ENCODE measurements at places on chromosomes 6 and 20.

GRCh38 chr6:24799541-24799915, 811 bp upstream of the ARMH2 start:
- no peak for DNase-seq

DNA sequence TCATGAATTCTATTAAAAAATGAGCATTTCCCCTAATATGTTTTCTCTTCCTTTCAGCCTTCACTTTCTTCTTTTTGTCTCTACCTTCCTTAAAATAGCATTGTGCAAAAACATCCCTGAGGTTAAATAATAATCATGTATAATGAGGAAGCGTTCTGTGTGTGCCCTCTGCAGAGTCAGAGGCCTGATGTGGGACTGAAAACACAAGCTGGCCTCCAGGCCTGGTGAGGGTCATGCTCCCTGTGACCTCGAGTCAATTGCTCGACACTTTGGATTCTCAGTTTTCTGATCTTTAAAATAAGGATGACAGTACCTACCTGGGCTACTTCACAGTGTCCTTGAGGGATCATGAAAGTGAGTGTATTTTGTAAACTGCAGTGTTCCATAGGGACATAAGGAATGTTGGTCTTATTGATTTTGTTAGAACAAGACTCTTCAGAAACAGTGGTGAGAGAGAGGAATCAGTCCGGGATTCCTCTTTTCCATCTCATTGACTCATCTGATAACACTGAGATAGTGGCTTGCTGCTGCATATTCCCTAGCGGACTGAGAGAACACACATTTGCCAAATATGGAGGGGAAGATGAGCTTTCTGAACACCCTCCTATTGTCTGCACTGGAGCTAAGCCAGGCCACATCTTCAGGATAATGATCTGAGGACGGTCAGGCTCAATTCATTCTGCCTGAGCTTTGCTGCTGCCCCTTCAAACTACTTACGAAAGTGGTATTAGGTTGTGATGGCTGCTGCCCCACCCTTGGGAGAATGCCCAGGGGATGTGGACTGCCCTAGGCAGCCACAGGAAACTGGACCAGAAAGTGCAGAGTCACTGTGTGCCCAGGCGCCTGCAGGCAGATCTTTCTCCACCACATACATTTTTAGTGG, 39.6 kb upstream of the PDE7B start:
- no peak for DNase-seq

GRCh38 chr6:104473021-104473429, 386.7 kb downstream of the HACE1 start:
- DNase-seq = no peak

DNA sequence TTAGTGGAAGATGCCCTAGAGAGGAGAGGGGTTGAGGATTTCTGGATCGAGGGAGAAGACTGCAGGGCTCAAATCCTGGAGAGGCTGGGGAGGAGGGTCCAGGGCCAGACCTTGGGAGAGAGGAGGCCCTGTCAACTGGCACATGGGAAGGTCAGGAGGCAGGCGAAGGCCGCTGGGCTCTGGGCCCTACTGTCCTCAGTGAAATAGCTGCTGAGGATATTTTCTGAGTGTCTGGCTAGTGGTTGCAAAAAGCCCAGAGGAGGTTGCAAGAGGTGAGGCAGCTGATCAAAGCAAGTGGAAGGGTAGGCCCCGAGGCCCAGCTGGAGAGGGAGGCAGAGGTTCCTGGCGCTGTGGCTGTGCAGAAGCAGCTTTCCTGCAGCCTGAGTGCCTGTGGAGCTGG, 103.4 kb upstream of the MLN start:
- DNase-seq = no peak

DNA sequence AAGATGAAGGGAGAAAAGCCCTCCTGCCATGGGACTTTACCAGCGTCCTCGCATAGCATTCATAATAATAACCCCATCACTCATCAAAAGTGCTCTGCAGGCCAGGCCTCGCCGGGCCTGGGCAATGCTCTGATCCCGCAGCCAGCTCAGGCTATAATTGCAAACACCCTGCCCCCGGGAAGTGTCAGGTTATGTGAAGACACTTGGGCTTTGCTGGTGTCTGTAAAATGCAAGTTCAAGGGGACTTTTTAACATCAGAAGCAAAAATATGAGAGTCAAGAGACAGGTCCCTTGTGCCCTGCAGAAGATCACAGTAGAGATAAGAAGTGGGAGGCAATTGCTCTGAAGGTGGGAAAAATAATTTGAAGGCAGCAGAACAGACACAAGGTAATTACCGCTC, 381.0 kb downstream of the MAFB start:
- no peak for DNase-seq

DNA sequence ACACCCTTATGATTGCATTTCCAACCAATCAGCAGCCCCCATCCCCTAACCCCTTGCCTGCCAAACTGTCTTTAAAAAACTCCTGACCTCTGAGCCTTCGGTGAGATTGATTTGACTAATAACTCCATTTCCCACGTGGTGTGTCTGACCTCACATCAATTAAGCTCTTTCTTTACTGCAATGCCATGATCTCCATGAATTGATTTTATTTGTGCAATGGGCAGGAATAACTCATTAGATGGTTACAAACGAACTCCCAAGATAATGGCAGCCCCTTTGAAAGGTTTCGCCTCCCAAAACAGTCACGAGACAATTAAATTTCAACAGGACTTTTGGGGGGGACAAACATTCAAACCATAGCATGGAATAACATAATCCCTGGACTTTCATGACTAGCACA, 161.2 kb downstream of the DOK5 start:
- no peak for DNase-seq

GRCh38 chr6:43125119-43125518, 46.0 kb upstream of the SRF start:
- no peak for DNase-seq

- no peak for DNase-seq
These were observed 11.0 kb upstream of the CFAP206 start for GRCh38 chr6:87396595-87397392.

GRCh38 chr20:63084563-63084927, 77.8 kb upstream of the BHLHE23 start:
- no peak for DNase-seq
